ENCODE measurements at places on chromosomes 2 and 18. TPM values are rescaled to one million over a fixed set of nuclear protein-coding genes. Genes with fewer than 3 reads are reported as not detected.

Gene GALNT13
- 2.0 TPM for polyA plus RNA-seq

Gene HOXD4
- polyA plus RNA-seq: 67.5 TPM

Gene CCBE1
- 23.9 TPM for polyA plus RNA-seq

DNA sequence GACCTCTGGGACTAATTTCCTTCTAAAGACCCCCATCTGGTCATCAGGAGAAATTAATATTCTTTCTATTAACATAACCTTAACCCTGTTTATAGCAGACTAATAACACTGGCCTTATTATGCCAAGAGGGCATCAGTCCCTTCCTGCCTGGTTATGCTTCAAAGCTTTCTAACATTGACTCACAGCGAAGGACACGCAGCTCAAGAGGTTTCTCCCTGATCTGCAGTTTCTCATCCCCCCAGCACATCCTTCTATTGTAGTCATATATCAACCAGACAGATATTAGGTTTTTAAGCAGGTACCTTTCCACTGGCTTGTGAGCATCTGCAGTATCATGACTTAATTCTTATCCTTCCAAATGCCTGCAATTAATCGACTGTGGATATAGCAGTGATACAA is 100.0 kb upstream of the CXCR4 start:
- DNase-seq: no peak

DNA sequence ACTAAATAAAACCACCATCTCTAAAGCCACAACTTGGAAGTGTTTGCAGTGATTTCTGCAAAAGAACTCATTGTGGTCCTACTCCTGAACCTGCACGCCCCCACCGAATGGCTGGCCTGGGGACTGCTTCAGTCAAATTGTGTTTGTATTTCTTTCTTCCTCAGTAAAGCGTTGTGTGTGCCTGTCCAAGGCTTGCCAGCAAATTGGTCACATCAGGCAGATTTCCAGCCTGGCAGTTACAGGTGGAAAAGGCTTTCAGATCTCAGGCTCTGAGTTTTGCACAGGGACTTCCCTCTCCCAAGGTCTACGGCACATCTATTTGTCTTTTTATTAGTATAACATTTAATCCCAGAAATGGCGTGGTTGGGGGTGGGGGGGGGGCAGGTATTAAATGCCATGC is 54.0 kb upstream of the NOSTRIN start:
- no peak for DNase-seq

GRCh38 chr18:29779096-29779495 is 1263.4 kb downstream of the DSC3 start:
- DNase-seq: no peak

DNA sequence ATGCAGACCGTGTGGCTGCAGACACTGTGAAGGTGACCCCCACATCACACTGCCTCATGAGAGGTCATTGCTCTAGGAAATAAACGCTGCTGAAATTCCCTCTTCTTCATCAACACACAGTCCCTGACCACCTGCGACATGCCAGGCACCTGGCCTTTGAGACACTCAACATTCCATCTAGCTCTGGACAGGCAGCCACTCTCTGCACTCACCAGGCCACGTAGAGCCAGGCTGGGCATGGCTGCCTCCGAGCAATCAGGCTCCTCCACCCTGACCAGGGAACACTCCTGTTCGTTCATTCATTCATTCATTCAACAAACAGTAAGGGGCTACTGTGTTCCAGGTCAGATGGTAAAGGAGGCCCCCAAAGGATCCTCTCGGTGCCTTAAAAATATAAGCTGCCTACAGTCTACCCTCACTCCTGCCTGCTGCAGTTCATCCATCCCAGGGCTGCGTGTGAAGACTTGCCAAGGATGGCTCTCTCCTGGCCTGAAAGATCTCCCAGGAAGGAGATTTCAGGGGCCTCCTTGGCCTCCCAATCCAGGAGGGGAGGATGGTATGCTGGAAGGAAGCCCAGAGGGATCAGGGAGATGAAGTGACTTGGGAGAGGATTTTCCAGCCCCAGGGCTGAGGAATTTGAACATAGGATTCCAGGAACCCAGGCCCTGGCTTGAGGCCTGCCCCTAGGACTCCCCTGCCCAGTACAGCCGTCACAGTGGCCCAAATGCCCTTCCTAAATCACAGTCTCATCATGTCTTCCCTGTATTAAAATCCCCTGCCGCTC is 66.7 kb downstream of the TNS1 start:
- DNase-seq: no peak

DNA sequence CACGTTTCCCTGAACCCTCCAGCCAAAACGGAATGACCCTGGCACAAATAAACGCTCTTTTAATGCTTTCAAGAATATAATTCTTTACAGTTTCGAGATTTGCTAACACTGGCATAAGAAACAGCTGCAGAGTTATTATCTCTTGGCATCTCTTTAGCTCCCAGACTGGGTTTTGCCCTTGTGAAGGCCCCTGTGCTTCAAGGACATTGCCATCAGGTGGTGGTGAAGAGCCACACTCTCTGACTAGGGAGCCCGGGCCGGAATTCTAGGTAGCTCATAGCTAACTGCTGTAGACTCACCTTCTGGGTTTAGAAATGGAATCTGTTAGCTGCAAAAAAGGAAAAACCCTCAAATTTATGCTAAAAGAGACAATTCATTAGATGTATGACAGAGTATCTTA is 13.3 kb upstream of the GALNT14 start:
- DNase-seq: no peak

GRCh38 chr2:33334083-33334482 is 142.4 kb upstream of the RASGRP3 start:
- DNase-seq: no peak
